Stimulated activated CD8-positive, alpha-beta memory T cell treated with anti-CD3 and anti-CD28 coated beads, Interleukin-15, amount 100 ng/mL, for 48 hours (primary cell): ENCODE measurements at places on chromosomes 7 and 10.

DNA sequence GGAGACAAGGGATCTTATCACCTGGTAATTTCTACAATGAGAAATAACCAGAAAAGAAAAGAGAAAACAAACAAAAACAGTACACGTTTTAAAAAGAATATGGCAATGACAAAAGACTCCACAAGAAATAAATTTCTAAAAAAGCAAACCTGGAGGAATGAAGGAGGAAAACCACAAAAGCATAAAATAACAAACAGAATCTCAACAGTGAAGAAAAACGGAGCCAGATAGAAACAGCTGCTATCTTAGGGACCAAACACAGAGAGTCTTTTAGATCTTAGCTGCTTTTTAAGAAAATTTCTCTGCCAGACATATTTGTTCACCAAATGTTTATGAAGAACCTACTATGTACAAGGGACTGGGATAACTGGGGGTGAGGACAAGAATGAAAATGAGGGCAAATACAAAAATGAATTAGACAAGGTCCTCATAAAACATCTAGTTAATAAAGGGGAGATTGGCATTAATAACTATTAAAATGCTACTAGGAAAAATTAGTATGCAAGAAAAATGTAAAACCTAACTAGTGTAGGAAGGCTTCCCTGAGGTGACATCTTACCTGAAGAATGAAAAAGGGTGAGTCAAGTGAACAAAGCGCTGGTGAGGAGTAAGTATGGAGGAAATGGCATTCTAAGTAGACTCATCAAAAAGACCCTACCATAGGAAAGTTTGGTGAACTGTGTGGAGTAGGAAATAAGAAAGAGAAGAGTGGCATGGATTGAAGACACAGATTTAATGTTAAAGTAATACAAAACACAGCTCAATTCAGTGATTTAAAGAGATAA is 34.3 kb downstream of the WASL start:
- DNase-seq, result no peak

GRCh38 chr10:71397296-71398212 is 834 bp downstream of the CDH23 start:
- no peak for DNase-seq

GRCh38 chr10:46297406-46298204 is 10.8 kb downstream of the ANTXRL start:
- no peak for DNase-seq

GRCh38 chr10:72816565-72816964 is 77.0 kb upstream of the OIT3 start:
- DNase-seq, result no peak

DNA sequence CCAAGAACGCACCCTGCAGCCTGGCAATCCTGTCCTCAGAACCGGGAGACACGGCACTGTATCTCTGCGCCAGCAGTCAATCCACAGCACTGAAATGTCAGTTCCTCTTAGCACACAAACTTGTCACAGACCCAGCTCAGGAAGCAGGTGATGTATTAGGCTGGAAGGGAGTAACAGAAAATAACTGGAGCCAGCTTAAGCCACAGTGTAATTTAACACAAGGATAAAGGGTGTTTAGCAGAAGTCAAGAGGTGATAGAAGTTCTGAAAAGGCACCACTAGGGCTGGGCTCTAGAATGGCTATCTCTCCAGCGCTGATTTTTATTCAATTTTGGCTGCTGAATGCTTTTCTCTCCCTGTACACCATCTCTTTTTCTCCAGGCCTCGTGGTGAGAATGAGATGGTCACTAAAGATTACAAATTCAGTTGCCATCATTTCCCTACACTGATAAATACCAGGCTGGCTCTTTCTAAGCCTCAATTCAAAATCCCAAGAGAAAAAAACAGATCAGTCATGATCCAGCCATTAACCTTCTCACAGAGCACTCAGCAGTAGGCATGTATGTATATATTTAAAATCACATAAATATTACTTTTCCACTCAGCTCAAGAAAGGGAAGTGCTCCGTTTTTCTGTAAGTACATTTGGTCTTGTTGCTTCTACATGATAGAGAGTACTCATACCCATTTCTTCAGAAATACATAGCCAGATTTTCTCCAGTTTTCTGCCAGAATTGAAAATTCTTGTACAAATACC is 102.7 kb upstream of the PRSS1 start:
- DNase-seq, result no peak

GRCh38 chr7:148371280-148371937 is 219.2 kb upstream of the C7orf33 start:
- DNase-seq, result no peak

GRCh38 chr10:117170244-117170643 is 27.0 kb upstream of the KCNK18 start:
- no peak for DNase-seq

GRCh38 chr7:151141855-151142685 is 25.4 kb downstream of the GBX1 start:
- DNase-seq, result no peak

- no peak for DNase-seq
Observed at GRCh38 chr10:67723601-67724000, 27.6 kb upstream of the CTNNA3 start.

DNA sequence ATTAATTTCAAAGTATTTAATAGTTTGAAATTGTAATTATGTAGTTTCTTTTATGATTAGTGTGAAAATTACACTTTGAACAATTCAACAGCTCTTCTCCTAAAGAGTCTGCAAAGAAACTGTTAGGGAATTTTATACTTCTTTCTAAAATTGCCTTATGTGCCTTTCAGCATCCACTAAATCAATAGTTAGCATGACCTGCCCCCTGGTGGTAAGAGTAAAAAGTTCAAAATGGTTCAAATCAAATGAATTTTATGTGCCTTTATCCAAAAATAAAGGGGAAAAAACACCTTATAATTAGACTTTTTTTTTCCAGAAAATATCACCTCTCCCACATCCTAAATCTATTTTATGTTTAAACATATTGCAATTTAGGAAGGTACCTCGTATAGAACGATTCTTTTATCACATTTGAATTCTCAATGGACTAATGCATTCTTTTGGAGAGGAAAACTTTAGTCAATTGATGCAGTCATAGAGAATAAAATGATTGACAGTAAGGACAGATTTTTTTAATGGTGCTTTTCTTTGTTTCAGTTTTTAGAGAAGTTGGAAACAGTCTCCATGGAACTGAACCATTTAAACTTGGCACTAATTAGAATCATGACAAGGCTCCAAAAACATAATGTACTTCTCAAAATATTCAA is 163.7 kb downstream of the SEMA3D start:
- no peak for DNase-seq

DNA sequence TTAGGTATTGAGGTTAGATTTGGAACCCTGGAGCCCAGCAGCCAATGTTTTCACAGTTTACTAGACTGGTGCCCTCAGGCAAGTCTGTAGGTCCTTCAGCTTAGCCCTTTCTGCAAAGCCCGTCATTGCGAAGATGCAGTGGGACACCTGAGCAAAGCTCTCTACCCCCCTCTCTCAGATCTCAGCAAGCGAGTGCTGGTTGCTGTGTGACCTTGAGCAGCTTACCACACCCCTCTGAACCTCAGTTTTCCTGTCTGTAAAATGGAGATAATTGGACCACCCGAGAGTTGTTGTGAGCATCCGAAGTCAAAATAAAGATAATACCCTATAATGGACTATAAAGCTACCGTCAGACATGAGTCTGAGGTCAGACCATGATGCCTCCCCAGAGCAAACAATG is 3.7 kb downstream of the NPC1L1 start:
- no peak for DNase-seq

GRCh38 chr10:132520177-132520811 is 17.3 kb upstream of the INPP5A start:
- no peak for DNase-seq

GRCh38 chr7:55887821-55888247 is 578 bp downstream of the ZNF713 start:
- DNase-seq, result no peak

GRCh38 chr7:78176171-78176570 is 377.6 kb downstream of the PHTF2 start:
- DNase-seq, result no peak
